ENCODE measurements at places on chromosomes 4 and X.

DNA sequence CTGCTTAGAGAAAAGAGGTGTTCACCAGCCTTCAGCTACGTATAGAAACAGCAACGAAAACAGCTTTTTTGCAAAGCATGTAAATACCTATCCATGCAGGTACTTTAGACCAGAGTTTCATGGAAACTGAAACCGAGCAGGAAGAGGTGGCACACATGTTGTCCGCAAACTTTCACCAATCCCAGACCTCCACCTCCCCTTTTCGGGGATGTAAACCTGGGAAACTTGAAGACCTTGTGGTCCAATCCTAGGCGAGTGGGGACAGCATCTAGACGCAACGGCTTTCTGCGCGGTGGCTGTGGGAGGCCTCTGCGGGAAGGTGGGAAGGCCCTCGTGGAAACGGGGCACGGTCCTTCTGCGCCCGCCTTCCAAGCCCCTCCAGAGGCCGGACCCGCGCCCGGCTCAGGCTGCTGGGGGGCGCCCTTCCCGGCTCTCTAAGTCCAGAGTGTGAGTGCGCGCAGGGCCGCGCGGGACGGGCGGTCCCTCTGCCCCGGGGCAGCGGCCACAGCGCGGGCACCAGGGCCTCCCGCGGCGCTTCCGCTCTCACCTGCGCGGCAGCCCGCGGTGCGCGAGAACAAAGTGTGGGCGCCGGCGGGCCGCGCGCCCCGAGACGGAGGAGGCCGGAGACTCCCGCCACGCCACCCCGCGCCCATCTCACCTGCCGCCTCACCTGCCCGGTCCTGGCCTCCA, 830 bp upstream of the SHROOM2 start:
- no peak for DNase-seq

DNA sequence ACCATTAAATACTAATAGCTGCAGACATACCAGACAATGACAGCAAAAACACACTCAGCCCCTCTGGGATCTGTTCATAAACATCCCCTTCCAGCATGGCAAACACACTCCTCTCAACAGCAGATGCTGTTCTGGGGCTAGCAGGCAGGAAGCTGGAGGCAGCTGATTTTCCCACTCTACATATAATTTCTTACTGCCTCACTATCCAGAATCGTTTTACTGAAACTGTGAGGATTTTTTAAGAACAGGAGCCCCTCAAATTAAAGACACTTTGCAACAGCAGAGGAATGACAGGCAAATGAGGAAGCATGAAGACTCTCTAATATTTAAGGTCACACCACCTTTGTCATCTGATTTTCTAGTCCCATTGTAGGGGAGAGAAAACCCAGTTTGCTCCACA, 2.2 kb downstream of the MAPK10 start:
- DNase-seq: no peak

GRCh38 chr4:154441982-154442381, 49.6 kb downstream of the DCHS2 start:
- no peak for DNase-seq

DNA sequence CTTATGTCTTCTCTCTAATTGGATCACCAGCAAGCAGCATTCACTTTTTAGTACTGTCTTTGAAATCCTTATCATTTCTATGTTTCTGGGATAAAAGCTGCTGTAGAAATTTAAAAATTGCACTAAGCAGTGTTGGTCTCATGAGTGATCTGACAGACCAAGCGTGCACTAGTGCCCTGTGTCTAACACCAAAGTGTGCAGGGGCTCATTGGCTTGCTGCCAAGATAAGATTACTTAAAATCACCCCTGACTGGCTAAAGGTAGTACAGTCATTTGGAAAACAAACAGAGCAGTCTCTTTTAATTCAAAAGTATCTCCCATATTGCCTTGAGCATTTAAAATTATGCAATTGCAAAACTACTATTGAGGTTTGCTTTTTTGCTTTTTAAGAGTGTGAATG, 304.6 kb downstream of the ARAP2 start:
- DNase-seq: no peak

GRCh38 chr4:140781596-140781995, 25.4 kb upstream of the TBC1D9 start:
- no peak for DNase-seq

DNA sequence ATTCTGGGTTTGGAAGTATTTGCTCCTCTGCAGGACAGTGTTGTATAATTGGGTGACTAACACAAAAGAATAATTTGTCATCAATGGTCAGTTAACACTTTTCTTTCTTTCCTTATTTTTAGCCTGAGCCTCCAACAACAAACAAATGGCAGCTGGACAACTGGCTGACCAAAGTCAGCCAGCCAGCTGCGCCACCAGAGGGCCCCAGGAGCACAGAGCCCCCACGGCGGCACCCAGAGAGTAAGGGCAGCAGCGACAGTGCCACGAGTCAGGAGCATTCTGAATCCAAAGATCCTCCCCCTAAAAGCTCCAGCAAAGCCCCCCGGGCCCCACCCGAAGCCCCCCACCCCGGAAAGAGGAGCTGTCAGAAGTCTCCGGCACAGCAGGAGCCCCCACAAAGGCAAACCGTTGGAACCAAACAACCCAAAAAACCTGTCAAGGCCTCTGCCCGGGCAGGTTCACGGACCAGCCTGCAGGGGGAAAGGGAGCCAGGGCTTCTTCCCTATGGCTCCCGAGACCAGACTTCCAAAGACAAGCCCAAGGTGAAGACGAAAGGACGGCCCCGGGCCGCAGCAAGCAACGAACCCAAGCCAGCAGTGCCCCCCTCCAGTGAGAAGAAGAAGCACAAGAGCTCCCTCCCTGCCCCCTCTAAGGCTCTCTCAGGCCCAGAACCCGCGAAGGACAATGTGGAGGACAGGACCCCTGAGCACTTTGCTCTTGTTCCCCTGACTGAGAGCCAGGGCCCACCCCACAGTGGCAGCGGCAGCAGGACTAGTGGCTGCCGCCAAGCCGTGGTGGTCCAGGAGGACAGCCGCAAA, 106.0 kb downstream of the KLHL8 start:
- no peak for DNase-seq

DNA sequence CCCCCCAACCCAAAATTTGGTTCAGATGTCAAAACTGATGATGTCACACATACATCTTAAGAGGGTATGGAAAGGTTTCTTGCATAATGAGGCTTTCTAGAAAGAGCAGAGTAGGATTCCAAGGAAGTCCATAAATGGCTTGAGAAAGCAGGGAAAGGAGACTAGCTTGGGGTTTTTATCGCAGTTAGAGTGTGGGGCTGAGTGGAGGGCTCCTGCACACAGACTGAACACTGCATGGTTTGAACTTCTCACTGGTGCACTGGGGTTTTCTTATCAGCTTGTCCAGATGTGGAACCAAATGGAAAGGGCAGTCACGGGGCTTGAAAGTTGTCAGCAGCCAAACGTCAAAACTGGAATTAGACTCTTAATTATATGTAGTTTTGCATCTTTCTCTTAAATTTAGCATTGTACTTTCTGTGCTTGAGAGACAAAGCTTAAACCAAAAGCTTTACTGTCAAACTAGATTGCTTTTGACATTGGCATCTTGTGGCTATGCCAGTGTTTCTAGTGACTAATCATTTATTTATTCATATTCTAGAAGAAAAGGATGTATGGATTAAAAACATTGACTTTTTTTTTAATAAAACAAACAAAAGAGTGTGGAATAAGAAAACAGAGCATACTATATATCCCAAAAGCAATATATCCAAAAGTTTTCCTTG, 78.3 kb upstream of the STIM2 start:
- no peak for DNase-seq

DNA sequence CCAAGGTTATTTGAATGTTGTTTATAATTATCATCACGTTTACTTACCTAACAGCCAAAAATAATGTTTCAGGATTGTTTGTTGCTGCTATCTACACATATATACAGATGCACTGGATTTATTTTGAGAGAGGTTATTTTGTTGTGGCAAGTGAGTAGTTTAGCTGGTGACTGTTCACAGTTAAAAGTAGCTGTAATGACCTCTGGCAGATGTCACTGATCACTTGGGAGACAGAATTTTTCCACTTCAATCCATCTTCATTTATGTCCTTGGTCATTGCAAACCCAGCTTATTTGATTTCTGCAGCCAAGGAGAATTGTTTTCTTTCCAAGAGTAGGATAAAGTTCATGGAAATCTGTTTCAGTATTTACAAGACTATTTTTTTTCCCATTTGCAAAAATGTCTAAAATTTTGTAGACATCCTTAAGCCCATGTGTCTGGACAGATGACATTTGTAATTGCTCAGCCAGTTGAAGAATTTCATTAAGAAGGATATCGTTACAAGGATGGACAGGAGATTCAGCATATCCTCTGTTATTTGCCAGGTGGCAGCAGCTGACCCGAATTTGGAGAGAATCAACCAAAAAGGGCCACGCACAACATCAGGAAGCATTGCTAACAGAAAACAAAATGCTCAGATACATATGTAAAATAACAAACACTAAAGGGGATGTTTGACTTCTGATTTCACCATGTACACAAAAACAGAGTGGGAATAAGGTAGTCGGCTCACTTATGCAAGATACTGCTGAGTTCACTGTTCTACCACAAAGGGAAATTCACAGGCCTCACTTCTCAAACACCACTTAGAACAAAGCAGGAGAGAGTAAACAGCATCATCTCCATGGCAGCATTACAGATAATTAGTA, 64.5 kb downstream of the GPRIN3 start:
- no peak for DNase-seq

DNA sequence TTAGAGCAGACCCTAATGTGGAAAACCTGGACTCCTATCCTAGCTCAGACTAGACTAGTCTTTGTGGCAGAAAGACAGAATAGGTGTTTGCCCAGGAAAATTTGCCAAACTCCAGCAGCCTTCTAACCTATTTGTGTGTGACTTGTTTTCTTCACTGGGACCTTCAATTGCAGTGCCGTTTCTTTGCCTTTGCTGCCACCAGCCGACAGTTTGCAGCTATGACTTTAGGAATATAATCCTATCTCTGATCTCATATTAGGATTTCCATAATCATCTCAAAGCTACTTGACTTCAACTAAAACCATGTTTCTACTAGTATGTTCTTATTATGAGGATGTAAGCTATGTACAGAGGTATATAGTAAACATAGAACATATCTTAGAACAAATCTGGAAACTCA, 60.2 kb upstream of the PGAM4 start:
- DNase-seq: no peak

GRCh38 chr4:62018537-62018936, 818.4 kb downstream of the ADGRL3 start:
- no peak for DNase-seq

DNA sequence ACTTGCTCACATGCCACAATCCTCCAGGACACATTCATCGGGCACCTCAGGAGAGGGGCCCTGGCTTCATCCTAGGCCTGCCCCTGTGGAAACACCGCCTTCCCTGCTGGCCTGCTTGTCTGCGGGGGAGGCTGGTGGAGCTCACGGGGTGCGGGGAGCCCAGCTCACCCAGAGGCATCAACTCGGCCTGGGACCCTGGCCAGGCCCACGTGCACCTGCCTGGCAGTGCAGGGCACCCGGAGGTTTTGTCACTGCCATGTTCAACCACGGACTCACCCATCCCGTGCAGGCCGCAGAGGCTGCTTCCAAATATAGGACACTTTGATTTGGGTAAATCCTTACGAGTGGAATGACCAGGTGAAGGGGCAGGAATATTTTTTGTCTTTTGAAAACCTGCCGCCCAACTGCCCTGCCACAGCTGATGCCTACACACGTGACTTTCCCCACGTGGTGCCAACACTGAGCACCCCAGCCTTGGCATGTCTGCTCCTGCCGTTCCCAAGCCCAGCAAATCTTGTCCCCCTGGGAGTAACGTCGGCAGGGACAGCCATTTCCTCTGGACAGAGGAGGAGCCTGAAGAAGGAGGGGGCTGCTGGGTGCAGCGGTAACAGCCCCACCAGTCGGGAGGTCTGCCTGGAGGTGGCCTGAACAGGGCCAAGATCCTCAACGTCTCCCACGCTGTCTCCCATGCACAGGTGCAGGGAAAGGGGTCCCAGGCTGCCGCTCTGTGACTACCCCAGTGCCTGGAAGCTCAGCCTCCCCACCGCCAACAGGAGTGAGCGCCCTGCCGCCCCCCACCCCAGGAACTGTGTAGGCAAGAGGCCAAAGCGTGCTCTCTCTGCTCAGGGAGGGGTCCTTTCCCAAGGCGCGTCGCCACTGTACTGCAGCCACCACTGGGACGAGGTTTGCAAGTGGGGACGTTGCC, 8.5 kb downstream of the MXD4 start:
- DNase-seq: no peak

GRCh38 chrX:11954176-11954575, 184.1 kb upstream of the FRMPD4 start:
- no peak for DNase-seq

GRCh38 chrX:120238933-120239332, 11.7 kb upstream of the ZBTB33 start:
- no peak for DNase-seq

- no peak for DNase-seq
Measured at GRCh38 chr4:118353534-118354030, 779 bp upstream of the PRSS12 start.

DNA sequence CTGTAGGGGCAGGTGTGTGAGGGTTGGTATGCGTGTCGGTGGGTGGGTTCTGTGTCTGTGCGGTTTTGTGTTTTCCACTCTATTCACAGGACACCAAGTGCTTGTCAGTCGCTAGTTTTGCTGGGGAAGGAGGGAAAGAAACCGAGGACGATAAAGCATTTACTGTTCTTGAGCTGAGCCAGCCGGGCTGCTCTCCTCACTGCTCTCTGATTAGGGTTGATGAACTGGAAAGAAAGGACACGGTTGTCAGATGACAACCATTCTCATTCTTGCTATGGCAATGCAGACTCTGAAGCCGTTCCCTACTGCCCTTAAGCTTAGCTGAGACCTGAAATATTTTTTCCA, 832 bp downstream of the EGFL6 start:
- no peak for DNase-seq

- DNase-seq: no peak
Measured at GRCh38 chrX:97482666-97483300, 599.1 kb downstream of the RPA4 start.

DNA sequence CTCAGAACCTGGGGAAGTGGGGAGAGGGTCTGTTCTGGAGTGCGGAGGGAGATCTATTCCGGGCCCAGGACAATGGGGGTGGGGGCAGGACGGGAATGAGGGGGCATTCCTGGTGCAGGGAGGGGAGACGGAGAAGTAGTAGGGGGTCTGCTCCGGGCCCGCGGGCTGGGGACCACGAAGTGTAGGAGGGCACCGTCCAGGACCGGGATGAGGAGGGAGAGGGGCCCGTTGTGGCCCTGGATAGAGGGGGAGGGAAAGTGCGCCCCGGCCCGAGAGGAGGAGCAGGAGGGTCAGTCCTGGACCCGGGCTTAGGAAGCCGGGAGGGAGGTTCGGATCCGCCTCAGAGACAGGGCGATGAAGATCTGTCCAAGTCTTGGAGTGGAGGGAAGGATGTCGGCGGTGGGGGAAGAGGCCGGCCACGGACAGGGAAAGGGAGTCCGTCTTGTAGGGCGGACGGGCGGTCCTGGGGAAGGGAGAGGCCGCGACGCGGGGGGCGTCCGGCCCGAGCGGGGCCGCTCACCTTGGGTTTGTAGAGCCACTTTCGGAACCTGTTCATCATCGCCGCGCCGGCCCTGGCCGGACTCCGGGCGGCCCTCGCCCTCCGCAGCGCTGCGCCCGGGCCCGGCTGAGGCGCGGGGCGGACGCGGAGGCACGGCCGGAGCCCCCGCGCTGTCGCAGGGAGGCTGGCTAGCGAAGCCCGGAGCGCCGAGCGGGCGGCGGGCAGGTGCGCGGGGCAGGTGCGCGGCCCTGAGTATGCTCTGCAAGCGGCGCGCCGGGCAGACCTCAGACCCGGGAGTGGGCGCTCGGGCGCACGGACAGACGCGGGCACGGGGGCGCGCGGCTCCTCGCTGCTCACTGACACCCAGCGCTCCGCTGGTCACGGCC, at the start of gene ZFYVE28:
TSS of gene ZFYVE28 (minus strand) at position 881 of the 885 bp plus-strand sequence. CDS start at position 559, 322 bp downstream.
- no peak for DNase-seq

GRCh38 chrX:73615022-73615421, 52.0 kb downstream of the CHIC1 start:
- no peak for DNase-seq
